ENCODE measurements at places on chromosomes 1 and 21.

GRCh38 chr1:67689267-67690017 is 4.4 kb downstream of the GADD45A start:
- no peak for DNase-seq

DNA sequence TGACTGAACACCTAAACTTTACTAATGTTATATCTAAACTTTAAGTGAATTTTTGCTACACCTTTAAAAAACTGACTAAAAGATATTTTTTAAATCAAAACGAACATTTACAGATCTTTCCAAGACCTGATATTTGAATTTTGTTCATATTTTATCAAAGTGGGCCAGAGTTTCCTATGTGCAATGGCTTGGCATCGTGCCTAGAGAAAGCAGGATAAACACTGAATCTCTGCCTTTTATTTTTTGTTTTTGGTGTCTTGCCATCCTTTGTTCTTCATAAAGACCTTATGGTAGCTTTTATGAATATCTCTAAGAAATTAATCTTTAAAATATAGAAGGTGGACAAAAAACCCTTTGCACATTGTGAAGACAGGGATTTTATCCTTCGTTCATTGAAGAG is 25.8 kb upstream of the VPS26C start:
- DNase-seq, result no peak

DNA sequence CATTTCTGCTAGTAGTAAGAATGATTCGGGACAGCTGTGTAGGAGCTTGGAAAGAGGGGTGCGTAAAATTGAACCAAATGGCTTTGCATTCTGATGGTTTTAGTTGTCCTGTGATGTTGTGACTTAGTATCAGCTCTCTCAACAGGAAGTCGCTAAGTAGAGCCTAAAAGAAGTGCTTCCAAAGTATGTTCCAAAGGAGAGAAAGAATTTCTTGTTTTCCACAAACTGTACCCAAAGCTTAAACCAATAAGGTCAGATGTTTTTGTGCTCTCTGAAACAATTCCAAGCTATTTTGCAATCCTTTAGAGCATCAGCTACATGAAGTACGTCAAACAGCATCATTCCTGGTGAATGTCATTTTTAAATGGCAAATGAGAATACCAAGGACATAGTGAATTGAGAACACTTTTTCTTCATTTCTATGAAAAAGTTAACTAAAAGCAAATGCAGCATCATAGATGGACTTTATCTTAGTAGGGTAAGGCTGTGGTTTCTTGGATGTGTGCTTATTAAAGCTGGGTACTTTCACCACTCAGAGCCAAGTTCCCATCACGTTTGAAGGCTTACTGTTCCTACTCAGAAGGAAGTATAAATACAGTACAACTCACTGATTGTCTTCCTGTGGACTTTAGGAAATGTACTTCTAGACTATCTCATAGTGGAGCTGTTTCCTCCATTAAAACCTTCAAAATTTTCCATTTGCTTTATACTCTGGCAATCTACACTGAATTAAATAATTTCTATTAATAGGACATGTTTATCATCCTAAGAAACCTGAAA is 148.6 kb downstream of the C1orf21 start:
- no peak for DNase-seq

GRCh38 chr1:159802111-159802510 is at the start of gene FCRL6:
Gene FCRL6 (plus strand): TSS chr1:159802360. CDS start chr1:159802425, 65 bp downstream.
- DNase-seq, result no peak

GRCh38 chr1:211985556-211986264 is 49.6 kb downstream of the INTS7 start:
- no peak for DNase-seq

- DNase-seq, result no peak
These were observed 4.6 kb downstream of the RCC1 start for GRCh38 chr1:28510273-28510969.

DNA sequence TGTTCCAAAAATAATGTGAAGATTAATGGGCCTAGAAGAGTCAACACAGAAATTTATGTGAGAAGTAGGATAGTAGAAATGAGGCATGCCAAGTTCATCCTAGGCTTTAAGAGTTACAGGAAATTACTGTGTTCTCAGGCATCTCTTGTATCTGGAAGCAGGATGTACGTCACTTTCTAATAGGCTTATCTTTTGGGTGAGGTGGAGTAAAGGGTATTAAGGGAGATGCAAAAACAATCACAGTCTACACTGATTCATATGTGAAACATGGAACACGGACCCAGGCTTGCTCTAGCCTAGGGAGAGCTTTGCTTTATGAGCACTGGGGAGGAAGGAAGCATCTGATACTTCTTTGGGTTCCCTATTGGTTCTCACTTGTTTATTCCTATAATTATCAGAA is 84.5 kb upstream of the RGS4 start:
- DNase-seq, result no peak

DNA sequence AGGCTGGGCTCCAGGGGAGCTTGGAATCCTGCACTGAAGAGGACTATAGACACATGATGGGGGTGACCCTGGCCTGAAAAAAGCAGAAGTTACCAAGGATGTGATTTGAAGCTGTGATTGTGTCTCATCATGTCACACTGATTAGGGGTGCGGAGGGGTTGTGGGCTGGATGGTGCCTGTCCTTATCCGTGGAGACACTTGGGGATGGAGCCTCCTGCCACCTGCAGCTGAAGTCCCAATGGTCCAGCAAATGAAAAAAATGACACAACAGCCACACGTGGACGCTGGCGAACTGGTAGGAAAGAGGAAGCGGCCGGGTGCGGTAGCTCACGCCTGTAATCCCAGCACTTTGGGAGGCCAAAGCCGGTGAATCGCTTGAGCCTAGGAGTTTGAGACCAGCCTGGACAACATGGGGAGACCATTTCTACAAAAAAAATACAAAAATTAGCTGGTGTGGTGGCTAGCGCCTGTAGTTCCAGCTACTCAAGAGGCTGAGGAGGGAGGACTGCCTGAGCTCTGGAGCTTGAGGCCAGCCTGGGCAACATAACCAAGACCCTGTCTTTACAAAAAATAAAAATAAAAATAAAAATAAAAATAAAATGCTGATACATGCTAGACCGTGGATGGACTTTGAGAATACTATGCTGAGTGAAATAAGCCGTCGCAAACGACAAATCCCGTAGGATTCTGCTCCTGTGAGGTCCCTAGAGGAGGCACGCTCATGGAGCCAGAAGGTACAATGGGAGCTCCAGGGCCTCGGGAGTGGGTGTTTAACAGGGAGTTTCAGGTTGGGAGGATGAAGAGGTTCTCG is 838 bp upstream of the IBA57 start:
- no peak for DNase-seq

DNA sequence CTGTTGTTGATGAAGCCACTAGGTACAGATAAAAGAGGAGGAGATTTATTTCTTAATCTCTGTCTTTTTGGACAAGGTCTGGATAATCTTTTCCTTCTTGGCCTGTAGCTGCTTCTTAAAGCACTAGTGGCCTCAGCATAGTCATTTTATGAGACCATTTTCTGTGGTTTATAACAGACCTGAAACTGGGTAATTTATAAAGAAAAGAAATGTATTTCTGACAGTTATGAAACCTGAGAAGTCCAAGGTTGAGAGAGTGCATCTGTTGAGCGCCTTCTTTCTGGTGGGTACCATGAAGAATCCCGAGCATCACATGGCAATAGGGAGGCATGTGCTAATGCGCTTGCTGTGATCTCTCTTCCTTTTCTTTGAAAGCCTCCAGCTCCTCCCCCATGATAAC is 36.7 kb upstream of the PDC start:
- DNase-seq, result no peak

GRCh38 chr1:116379057-116379630 is 6.1 kb downstream of the ATP1A1 start:
- DNase-seq, result no peak

- DNase-seq, result no peak
These were observed 10.8 kb upstream of the UBXN10 start for GRCh38 chr1:20174937-20175666.

- DNase-seq, result no peak
These were observed 19.3 kb downstream of the INSRR start for GRCh38 chr1:156839426-156840109.

- no peak for DNase-seq
These were observed 992 bp upstream of the C1QA start for GRCh38 chr1:22635436-22635835.

DNA sequence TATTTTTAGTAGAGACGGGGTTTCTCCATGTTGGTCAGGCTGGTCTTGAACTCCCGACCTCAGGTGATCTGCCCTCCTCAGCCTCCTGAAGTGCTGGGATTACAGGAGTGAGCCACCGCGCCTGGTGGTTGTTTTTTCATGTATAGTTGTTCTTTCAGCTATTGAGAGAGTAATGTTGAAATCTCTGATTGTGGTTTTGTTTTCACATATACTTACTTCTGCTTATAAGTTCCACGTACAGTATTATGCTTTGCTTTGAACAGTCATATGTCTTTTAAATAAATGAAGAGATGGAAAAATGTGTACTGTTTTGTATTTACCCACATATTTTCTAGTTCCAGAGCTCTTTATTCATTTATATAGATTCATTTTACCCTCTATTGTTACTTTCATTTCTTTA is 44.5 kb downstream of the MARK1 start:
- DNase-seq, result no peak

GRCh38 chr1:201088901-201089525 is 23.2 kb downstream of the CACNA1S start:
- DNase-seq, result no peak

- no peak for DNase-seq
These were observed 86.4 kb downstream of the NAV1 start for GRCh38 chr1:201625226-201625761.

GRCh38 chr1:160863061-160863773 is 530 bp upstream of the CD244 start:
- no peak for DNase-seq

- DNase-seq, result no peak
These were observed 90.5 kb upstream of the TLR5 start for GRCh38 chr1:223233410-223234169.

- no peak for DNase-seq
These were observed 69.1 kb downstream of the DISC1 start for GRCh38 chr1:231695439-231696255.

- no peak for DNase-seq
These were observed 591.7 kb downstream of the PLPP3 start for GRCh38 chr1:55987491-55988249.

- no peak for DNase-seq
These were observed 546 bp downstream of the SPOCD1 start for GRCh38 chr1:31815307-31815645.
